Stimulated activated CD8-positive, alpha-beta memory T cell treated with anti-CD3 and anti-CD28 coated beads, Interleukin-15, amount 100 ng/mL, for 4 hours (primary cell): ENCODE measurements at places on chromosomes 3 and 15.

GRCh38 chr15:75926931-75927330, 23.3 kb downstream of the FBXO22 start:
- DNase-seq, result no peak

DNA sequence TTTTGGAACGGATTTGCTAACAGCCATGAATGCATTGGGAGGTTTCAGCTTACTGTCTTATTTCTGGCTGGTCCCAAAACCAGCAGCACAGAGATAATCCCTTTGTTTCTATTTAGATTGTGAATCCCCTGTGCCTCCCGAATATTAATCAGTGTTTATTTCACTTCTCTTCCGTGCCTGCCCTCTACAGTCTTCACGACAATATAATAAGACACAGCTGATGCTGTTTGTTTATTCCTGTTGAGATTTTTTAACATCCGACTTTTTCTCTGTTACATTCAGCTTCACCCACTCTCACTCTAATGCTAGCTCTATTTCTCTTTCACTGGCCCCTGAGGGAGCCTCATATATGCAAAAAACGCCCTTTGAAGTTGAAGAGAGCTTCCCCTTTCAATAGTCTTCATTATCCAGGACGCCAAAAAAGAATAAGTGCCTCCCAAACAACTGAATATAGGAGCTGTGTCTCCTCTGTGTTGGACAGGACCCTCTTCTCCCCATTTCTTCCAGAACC, 995.3 kb downstream of the ROBO2 start:
- DNase-seq, result no peak

DNA sequence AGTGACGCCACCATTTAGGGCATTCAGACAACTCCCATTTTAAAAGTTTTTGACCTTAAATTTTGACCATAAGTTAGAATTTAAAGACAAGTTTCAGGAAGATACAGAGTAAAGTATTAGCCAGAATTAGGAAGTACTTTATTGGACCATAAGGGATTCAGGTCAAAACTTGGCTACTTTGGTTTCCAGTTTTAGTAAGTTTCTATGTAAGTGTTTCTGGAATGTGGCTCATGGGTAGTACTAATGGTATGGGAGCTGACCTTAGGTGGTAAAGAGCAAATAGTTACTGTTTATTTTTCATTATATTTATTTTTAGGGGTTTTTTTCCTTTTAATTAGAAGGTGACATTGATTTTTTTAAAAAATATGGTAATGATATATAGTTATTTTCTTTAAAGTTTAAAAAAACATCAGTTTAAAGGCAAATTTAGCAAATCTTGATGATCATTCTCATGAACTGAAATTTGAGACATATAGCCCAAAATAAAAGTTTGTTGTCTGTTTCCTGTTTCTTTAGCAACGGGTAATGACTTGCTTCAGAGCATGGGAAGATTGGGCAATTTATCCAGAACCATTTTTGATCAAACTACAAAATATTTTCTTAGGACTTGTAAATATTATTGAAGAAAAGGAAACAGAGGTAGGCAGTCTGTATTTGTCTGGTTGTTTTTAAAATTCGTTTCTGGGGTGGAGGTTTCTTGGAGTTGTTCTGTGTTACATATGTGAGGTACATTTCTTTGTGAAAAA, 34.3 kb downstream of the U2SURP start:
- no peak for DNase-seq

- no peak for DNase-seq
Measured at GRCh38 chr15:100772892-100773520, 106.6 kb upstream of the ALDH1A3 start.

DNA sequence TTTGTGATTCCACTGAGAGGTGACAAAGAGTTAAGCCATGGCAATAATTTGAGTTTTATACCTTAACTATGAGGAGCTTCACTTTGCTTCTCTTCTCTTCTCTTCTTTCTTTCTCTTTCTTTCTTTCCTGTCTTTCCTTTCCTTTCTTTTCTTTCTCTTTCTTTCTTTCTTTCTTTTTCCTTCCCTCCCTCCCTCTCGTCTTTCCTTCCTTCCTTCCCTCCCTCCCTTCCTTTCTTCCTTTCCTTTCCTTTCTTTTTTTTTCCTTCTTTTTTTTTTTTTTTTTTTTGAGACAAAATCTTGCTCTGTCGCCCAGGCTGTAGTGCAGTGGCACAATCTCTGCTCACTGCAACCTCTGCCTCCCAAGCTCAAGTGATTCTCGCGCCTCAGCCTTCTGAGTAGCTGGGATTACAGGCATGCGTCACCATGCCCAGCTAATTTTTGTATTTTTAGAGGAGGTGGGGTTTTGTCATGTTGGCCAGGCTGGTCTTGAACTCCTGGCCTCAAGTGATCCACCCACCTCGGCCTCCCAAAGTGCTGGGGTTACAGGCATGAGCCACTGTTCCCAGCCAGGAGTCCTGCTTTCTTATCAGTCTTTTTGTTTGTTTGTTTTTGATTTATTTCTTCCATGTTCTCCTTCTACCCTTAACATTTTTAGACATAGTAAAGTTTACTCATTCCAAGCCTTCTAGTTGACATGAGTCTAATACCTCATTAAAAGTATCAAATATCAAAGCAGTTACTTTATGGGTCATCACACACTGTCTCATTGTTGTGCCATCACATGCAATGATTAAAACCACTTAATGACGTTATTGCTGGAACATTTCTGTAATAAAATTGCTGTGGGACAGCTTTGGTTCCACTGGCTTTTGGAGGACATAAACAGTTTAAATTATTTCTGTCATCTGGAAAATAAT, 29.9 kb downstream of the SLC49A4 start:
- DNase-seq, result no peak

- no peak for DNase-seq
Measured at GRCh38 chr3:149579838-149580542, 77.8 kb downstream of the WWTR1 start.

- DNase-seq, result no peak
Measured at GRCh38 chr3:158420654-158421396, 150.2 kb upstream of the MLF1 start.

DNA sequence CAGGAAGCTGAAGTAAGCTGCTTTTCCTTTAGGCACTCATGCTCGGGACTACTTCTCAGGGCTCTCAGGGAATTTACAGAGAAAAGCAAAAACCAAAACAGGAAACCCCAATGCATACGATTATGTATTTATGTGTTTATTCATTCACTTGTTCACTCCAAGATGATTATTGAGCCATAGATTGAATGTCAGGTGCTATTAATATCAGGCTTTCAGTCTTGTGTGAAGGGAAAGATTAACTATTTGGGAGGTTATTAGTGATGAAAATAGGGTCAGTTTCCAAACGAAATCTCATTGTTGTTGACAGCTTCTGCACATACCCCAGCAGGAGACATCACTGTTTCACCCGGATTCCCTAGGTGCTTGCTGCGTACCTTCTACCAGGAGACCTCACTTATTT, 135.8 kb downstream of the NEK11 start:
- no peak for DNase-seq

DNA sequence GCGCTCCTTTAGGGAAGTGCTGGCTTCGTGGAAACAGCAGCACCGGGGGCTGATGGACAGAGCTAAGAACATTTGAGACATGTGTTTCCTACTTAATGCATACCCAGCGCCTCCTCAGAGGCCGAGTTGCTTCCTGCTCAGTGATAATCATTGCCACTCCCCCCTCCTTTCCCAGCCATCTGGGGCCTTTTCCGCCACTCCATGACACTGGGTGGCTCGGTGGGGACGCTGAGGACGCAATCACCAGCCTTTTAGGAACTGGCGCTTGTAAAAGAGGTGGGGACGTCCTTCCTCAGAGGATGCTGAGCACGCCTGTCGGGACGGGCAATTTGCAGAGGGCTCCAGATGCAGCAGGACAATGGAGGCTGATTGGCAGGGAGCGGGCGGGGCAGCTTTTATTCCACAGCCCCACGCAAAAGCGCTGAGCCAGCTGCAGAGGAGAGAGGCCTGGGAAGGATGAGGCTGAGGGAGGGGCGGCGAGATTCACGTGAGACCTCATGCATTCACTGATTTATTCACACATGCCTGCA, 22.2 kb upstream of the IQSEC1 start:
- no peak for DNase-seq

DNA sequence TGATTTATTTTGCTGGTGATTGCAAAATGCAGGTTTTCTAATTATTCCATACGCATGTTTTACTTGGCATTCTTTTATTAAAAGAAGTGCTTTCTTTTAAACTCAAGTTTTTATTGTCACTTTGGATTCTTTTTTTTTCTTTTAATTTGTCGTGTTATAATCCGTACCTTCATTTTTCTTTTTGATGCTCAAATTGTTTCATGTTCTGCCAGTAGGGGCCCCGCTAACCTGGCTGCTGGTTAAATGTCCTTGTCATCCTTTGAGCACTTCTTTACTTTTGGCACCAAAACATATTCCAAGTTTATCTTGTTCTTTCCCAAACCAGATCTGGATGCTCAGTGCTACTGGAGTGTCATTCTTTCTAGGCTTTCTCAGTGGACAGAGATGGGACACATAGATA, 31.6 kb downstream of the MED12L start:
- no peak for DNase-seq

GRCh38 chr15:78673476-78673875, 32.5 kb upstream of the CHRNB4 start:
- no peak for DNase-seq

GRCh38 chr15:56353119-56353518, 12.1 kb upstream of the TEX9 start:
- no peak for DNase-seq

- no peak for DNase-seq
Measured at GRCh38 chr15:77831986-77832385, 199.3 kb upstream of the LINGO1 start.

- no peak for DNase-seq
Measured at GRCh38 chr3:177787279-177788041, 590.2 kb upstream of the TBL1XR1 start.

GRCh38 chr15:56537881-56538280, 72.9 kb upstream of the MNS1 start:
- peak; percentile 1 for DNase-seq

DNA sequence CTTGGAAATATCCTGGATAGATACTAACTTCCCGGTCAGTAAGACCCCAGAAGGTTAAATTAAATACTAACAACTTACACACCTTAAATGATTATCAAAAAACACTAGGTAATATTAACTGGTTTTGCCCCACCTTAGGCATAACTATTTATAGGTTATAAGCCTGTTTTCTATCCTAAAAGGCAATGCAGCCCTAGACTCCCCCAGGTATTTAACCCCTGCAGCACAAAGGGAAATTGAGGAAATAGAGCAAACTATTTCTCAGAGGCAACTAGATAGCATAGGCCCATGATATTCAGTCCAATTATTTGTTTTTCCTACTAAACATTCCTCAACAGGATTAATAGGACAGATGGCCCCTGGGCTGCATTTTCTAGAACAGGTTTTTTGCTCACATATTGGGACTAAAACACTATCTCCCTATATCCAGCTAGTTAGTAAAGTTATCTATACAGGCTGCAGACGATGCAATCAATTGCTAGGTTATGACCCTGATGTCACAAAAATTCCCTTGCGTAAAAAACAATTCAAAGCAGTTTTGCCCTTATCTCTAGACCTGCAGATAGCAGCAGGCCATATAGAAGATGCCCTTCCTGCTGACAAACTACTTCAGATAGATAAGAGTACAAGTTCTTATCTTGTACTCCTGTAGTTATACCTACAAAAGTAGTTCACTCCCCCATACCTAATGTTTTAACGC, 221.3 kb downstream of the DTWD1 start:
- DNase-seq, result no peak

DNA sequence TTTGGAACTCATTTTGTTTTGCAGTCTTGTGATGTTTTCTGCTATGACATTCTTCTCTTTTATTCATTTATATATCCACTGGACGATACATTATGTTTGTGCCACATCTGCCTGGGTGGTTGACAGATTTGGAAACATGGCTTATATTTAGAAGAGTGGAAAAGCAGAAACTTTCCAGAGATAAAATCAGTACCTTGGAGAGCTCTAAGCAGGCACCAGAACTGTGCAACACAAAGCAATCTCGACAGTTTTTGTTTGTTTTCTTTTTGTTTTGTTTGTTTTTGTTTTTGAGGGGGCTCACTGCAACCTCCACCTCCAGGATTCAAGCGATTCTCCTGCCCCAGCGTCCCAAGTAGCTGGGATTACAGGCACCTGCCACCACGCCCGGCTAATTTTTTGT, 45.5 kb downstream of the SYN2 start:
- DNase-seq, result no peak

DNA sequence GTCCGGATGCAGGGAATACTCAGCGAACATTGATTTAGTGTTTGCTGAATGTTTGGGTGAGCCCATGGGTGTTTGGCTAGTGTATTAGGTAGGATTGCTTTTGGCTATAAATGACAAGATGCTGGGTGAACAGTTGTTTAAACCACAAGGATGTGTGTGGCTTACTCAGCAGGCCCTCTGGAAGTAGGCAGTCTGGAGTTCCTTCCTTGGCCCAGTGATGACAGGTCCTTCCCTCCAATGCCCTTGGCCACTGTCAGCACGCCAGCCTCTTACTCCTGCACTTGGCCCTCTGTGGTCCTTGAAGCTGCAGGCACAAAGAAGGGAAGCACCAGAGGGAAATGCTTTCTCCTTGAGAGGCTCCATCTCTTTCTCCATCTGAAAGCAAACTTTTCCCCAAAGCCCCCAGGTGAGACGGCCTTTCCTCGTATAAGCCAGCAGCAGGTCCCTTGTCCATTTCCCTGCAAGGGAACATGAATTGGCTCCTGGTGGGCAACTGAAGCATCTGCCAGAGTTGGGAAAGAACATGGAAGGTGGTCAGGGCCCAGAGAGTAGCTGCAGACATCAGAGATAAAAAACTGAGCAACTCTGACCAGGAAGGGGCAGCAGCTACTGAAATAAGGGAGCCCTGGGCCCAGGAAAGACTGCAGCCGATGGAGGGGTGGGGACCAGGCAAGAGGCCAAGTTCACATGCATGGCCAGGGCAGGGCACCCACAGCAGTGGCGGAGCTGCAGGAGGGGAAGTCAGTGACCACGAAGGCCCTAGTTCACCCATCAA, 105.0 kb downstream of the TPRA1 start:
- no peak for DNase-seq

GRCh38 chr3:61601831-61602230, 40.5 kb downstream of the PTPRG start:
- no peak for DNase-seq

DNA sequence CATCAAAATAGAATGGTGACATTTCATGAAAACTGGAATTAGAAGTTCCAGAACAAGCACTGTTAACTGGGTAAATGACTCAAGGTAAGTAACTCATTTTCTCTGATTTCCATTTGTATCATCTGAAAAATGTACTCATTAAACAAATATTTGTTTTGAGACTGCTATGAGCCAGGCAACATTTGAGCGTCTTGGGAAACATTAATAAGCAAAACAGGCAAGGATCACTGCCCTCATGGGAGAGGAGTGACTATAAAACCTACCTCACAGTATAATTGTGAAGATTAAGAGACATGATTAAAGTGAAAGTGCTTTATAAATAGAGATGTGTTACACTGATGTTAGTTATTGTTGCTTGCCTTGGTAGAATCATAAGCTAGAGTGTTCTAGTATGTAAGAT, 711.8 kb upstream of the UBE2E2 start:
- DNase-seq, result no peak

DNA sequence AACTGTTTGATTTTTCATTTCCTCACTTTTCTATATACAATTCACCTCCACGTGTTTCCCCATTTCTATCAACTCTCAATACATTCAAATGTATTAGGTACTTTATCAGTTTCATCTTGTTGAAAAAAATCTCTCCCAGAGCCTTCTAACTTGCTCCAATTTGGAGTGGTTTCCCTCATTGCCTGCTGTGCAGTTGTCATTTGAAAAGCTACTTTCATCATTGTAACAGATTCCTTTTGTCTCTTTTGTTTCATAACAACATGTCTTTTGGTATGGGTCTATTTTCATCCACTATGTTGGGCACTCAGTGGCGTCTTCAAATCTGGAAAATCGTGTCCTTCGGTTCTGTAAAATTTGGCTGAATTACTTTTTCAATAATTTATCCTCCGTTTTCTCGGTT, 75.0 kb downstream of the NR2E3 start:
- no peak for DNase-seq

- no peak for DNase-seq
Measured at GRCh38 chr3:183185696-183186095, 23.2 kb upstream of the LAMP3 start.
